ENCODE measurements at places on chromosomes 5 and 9.

DNA sequence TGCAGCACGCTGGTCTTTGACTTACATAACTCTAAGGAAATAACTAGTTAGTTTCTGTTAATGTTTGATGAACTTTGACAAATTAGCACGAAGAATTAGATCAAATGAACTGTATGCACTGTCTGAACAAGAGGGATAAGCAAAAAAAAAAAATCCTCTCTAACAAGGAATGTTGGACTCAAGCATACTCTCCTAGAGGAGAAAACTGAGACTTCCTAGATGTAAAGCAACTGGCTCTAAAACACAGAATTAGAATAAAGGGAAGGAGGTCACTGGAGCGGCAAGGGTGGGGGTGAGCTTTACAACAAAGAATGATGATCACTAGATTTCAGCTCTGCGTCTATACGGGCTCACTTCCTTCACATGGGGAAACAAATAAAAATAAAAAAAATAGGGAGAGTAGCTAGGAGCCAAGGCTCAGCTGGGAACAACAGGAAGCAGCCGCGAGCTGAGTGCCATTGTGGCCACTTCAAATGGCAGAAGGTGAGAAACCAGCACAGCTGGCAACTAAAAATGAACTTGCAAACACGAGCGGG lies 48.7 kb upstream of the CEMIP2 start:
- no peak for DNase-seq

DNA sequence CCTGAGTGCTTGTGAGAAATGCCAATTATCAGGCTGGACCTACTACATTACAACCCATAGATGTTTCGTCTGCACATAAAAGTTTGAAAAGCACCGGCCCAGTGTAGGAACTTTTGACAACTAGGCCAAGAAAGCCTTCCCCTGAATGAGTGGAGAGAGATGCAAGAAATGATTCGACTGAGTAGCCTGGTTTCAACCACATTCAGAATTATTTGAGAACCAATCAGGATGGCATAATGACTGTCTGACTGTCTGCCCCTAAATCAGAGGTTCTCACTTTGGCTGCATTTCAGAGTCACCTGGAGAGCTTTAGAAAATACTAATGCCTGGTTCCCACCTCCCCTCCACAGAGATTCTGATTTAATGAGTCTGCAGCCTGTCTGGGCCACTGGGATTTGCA lies 61.1 kb downstream of the FRMD3 start:
- DNase-seq, result no peak

GRCh38 chr9:84067821-84068220 lies 87.2 kb downstream of the RMI1 start:
- DNase-seq, result no peak

DNA sequence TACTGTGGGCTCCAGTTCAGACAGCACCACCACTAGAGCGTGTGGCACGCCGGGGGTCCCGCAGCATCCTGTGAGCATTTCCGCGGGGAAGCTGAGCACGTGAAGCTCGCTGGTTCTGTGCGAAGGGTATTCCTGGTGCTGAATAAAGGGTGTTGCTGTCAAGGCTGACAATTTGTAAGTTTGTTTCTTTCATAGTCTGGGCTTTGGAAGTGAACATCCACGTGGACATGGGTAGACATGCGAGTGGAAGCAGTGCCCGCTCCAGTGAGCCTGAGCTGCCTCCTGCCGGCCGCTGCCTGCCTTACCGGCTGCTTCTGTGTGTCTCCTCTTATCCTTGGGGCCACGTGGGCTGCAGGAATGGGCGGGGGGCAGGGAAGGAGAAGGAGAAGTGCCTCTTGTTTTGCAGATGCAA lies 14.7 kb downstream of the NDUFS6 start:
- DNase-seq, result no peak

DNA sequence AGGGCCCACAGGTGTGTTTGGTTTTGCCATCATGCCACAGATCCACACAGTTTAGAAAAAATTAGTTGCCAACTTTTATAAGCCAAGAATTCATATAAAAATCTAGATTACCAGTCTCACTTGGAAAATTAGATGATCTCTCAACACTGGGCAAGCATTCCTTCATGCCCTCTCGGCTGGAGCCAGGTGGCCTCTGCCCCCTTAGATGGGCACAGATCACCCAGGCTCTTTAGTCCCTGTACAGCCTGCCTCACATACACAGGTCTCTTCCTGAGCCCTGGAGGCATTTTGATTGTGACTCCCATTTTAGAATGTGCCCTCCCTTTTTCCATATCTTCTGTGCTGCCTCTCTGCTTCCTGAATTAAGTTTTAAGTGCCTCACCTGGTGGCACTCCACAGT lies 20.0 kb downstream of the ACO1 start:
- DNase-seq, result no peak
